ENCODE measurements at places on chromosomes 4 and X.
A peak's percentile ranks its signal among the peaks of the same experiment; 100 is the strongest.

DNA sequence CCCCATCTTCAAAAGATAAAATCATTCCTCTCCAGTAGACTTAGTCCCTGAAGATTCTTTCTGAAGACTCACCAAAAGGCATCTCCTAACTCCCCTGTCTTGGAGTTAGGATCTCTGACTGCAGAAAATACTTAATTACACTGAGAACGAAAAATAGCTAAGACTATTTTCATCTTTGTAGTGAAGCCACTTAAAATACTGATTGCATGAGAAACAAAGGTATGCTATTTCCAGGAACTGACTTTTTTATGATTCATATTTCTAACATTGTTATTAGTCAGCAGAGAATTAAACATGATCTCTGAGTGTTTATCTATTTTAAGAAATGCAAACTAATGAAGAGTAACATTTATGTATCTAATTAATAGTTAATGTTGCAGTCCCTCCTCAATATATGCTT, 71.8 kb upstream of the NR3C2 start:
- DNase-seq = no peak

- no peak for DNase-seq
Observed at GRCh38 chr4:184807256-184807655, 18.5 kb downstream of the ACSL1 start.

- no peak for DNase-seq
Observed at GRCh38 chrX:118345045-118345463, 852 bp upstream of the WDR44 start.

- DNase-seq = no peak
Observed at GRCh38 chr4:63717384-63717783, 691.9 kb downstream of the TECRL start.

GRCh38 chr4:110508827-110509710, 33.1 kb downstream of the ENPEP start:
- DNase-seq = no peak

DNA sequence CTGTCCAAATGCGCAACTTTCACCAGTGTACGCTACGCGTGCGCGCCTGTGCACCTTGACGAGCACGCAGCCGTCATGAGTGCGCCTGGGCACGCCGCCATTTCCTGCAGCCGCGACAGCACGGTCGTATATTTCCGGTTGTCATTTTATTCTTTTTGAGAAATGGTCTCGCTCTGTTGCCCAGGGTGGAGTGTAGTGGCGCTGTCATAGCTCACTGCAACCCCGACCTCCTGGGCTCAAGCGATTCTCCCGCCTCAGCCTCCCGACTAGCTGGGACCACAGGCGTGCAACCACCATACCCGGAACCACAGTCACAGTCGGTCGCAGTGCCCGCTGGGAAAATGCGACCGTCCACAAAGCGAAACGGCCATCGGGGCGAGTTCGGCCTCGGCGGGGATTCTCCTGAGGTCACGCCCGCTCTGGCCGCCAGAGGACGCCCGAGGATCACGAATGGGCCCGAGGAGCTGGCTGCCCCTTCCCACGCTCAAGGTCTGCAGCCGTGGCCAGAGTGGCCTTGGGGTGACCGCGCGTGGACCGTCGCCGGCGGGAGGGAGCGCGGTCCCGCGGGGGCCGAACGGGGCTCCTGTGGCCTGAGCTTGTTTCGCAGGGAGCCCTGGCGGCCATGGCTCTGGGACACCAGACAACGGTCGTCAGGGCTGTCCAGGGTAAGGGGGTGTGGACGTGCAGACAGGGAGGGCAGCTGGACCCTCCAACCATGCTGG, 23.7 kb upstream of the PNMA3 start:
- DNase-seq = peak; percentile 46

All from bone marrow (tissue), 2 donors.